GM20000 (cell line): ENCODE measurements at places on chromosomes 2 and 18.

- DNase-seq = peak; percentile 28
Measured at GRCh38 chr2:101717071-101717845, 19.8 kb downstream of the MAP4K4 start.

DNA sequence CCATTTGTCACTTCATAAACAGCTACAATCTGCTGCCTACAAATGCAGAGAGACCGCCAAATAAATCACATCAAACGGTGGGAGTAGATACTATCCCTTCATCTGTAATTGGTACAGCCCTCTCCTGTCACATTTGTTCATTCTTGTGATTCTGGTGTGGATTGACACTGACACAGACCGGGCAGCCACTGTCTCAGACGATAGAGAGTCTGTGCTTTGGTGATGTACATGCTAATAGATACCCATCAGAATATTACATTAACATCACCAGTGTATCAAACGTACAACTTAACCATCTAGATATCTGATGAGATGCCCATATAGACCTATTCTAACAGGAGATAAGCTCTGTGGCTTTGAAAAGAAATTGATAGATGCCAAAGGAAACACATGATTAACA, 419.7 kb upstream of the ZEB2 start:
- DNase-seq = no peak

DNA sequence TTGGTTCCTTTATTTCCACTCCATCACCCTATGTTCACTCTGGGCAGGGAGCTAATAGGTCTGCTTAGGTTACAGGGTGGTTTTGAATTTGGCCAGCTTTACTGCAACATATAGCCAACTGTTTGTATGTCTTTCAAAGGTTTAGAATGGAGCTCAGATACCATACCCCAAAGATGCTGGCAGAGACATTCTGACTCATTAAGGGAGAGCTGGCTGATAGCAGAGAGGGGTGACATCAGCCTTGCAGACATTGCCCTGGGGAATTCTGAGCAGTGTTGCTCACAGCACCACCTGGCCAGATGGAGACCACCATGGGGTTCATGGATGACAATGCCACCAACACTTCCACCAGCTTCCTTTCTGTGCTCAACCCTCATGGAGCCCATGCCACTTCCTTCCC, 2.1 kb downstream of the PROKR1 start:
- no peak for DNase-seq

DNA sequence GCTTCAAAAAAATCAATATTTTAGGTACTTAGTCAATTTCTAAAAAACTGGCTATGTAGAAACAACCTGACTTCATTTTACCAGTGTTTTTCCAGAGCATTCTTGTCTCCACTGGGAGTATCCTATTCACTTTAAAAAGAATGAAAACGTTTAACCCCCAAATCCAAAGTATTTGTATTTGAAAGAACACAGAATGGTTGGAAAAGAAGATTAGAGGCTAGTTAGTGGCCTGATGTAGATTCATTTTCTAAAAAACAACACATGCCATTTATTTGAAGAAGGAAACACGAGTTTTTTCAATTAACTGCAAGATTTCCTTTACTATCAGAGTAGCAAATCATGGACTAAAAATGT, 74.6 kb downstream of the PLEKHM3 start:
- DNase-seq = no peak

DNA sequence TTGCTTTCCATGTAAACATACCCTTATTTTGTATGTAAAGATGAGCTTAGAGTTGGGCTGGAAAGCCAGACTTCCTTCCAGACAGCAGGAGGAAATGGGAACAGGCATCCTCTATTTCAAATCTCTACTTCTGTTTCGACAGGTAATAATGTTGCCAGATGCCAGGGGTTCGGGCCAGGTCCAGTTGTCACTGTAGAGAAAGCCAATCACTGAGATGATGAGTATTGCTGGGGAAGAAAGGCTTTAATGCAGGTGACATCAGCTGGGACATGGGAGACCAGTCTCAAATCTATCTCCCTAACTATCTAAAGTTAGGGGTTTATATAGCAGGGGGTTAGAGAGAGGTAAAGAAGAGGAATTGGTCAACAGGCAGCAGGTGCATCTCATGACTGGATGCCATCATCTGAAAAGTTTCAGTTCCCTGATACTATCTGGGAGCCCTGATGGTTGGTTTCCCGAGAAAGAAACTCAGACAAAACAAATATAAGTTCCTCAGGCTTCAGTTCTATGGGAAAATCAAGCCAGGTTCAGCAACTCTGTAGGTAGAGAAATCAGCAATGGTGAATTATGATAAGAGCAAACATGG, 9.3 kb upstream of the MTCL1 start:
- peak; percentile 17 for DNase-seq

DNA sequence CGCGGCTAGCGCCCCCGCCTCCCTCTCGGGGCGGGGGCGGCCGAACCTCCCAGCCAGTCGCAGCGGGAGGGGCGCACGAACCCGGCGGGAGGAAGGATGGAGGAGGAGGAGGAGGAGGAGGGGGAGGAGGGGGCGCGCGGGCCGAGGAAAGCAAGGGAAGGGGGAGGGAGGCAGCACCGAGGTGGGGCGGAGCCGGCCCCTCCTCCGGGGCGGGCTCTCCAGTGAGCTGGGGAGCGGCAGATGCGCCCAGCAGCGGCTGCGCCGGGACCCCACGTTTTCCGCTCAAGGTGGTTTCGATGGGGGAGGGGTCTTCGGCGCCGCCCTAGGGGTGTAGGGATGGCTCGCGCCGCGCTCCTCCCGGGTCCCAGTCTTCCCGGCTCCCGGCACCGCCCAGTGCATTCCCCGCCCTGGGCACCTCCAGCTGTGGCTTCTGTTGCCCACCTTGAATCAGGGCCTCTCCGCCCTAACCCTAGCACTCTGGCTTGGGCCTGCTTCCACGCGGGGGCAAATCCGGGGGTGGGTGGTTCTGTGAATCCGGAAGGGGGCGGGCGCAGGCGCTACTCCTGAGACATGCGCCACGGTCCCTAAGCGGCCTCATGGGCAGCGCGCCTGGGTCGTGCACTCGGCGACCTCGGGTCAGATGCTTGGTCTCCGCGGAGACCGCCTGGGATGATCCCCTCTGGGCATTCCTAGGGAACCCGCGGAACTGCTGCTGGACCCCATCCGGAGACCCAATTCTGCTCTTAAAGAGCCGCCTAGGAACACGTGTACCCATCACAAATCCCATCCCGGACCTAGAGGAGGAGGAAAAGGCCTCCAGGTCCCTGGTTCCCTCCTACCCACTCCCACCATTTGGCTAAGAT, at the start of gene FBXO41:
Gene FBXO41, minus strand, starts transcription at position 183 of the 863 bp plus-strand sequence. CDS start 14,848 bp downstream, outside the sequence.
- DNase-seq = peak; percentile 94

GRCh38 chr2:234597576-234597861, 100.6 kb upstream of the ARL4C start:
- no peak for DNase-seq

GRCh38 chr18:13318731-13319501, 100.4 kb downstream of the LDLRAD4 start:
- DNase-seq = no peak

GRCh38 chr2:216183462-216183861, 74.3 kb downstream of the XRCC5 start:
- no peak for DNase-seq

GRCh38 chr2:61425605-61426155, 45.2 kb downstream of the USP34 start:
- DNase-seq = no peak

DNA sequence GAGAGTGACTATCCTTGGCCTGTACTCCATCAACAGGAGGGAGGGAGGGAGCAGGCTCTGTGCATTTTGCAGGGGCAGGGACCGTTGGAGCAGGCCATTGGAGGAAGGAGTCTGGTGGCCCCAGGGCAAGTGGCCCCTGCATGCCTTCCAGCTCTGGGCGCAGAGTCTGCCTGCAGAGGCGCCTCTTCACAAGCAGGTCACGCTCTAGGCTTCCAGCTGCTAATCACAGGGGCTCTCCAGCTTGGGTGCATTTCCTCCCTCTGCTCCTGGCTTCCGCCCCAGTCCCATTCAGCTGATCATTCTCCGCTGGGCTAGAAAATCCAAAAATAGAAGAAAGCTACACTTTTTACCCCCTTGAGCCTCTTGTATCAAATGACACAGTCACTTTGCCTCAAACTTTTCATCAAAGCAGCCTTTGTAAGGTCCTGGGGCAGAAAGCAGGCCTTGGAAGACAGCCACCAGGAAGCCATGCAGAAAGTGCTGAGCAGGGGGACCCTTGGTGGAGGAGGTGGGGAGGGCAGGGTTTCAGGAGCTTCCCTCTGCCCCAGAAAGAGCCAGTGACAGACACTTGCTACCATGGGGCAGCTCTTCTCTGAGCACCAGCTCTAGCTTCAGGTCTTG, 11.3 kb downstream of the TMEM247 start:
- DNase-seq = peak; percentile 70

DNA sequence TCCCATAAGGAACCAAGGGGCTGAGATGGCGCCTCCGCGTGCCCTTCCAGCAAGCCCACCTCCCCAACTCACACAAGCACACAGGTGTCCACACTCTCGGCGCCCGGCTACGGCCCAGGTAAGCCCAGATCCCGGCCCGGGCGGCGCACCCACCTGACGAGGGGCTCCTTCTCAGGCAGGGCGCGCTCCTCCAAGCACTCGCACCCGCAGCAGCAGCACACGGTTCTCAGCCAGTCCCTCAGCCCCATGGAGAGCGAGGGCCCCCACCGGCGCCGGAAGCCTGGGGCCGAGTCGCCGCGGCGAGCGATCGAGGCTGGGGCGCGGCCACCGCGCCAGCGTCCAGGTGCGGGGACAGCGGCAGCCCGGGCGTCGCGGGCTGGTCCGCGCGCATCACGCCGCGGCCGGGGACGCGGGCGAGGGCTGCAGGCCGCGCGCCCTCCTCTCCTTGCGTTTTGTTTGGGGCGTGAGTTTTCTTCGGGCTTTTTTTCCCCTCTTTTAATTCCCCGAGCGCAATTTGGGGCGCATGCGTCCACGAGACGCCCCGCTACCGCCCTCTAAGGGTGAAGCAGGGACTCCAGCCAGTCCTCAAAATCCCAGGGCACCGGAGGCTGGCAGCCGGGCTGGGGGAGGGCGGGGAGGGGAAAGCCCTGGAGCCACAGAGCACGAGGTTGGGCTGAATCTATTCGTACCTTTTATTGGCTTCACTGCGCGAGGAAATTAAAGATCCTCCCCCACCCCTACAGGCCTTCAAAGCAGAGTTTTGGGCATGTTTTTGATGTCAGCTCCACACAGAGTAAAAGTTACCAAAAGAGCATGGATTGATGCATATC, at the start of gene MREG:
Gene MREG, minus strand, starts transcription at position 472 of the 830 bp plus-strand sequence. Its CDS starts 224 bp downstream, at position 248.
- peak; percentile 93 for DNase-seq

DNA sequence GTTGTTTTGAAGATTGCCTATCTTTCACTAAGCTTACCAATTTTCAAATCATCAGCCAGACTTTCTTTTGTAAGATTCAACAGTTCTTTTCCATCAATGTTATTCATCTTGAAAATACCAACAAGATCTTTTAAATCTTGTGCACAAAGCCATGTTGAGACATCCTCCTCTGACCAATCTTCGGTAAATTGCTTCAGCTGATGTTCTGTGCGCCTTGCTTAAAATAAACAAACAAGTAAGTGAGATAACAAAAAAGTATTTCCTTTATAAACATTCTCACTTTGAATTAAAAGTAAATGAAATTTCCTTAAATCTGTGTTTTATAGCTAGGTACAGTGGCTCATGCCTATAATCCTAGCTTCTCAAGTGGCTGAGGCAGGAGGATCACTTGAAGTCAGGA, 30.3 kb downstream of the WDSUB1 start:
- DNase-seq = no peak

GRCh38 chr2:109028738-109029489, 39.9 kb upstream of the EDAR start:
- DNase-seq = no peak

GRCh38 chr2:84832772-84833461, 48.0 kb downstream of the TRABD2A start:
- DNase-seq = peak; percentile 35

- DNase-seq = no peak
Measured at GRCh38 chr18:39681061-39681460, 2115.5 kb upstream of the CELF4 start.

DNA sequence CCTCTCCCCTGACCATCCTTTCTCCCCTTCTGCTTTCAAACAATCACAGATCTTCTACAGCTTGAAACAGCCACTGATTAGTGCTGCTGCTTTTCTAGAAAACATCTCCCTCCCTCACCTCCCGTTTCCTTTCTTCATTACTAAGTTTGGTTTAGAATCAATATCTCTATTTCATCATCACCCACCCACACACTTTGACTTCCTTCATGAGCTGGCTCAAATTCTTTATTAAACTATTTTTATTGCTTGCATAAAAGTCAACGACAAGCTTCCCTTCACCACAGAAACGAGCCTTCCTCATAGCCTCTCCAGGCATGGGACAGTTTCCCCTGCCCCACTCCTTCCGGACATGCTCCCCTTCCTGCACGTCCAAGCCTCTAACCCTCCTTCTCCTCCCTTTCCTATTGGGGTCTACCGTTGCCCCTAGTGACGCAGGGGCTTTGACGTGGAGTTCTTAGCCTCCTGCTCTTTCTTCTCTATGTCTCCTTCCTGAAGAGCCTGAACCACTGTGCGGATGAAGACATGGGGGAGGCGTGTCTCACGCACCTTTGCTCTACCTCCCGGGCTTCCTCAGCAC, 172.0 kb downstream of the AFF3 start:
- DNase-seq = no peak

DNA sequence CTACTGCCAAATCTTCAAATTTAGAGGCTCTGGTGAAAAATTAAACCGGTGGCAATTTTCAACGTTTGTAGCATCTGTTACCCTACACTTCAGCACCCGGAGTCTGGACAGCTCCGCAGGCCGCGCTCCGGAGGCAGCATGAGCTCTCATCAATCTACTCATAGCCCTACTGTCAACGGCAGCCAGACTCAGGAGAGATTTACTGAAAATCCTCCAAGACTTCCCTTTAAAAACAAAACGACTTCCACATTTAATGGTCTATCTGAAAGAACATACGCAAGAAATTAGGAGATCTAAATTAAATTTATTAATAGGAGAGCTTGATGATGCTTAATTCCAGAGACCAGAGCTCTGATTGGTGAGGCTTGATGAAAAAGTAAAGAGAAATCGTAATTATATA, 970 bp upstream of the ADCYAP1 start:
- DNase-seq = peak; percentile 48

DNA sequence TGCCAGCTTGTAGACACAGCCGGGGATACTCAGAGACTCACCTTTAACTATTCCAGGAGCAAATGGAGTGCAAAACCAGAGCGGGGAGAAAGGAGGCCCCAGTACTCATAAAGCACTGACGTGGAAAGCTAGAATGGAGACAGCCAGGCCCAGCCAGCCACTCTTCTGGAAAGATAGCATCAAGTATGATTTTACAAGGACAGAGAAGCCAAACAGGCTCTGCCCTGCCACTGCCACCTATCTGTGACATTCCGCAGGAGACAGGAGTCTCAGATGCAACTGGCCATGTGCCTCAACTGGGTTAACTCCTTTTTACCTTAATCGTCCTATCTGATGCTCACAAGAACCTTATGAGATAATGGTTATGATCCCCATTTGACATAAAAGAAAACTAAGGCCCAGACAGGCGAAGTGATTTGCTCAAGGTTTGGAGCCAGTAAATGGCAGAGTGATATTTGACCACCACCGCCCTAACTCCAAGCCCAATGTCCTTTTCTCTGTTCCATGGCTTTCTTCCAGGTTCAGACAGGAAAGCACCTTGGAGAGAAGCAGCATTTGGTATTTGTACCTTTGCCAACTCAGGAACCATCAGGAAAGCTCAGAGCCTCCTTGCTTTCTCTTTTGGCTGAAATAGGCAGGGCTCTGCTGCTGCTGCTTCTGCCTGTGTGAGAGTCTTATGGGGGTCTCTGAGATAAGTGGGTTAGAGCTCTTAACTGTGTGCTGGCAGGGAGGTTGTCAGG, 15.6 kb downstream of the KIF3C start:
- DNase-seq = no peak

- no peak for DNase-seq
Measured at GRCh38 chr2:226943862-226944620, 108.2 kb downstream of the RHBDD1 start.

GRCh38 chr2:9154061-9154460, 52.6 kb upstream of the ASAP2 start:
- no peak for DNase-seq

- no peak for DNase-seq
Measured at GRCh38 chr2:42172566-42172965, 3.4 kb downstream of the EML4 start.
